Stimulated activated CD4-positive, alpha-beta T cell treated with anti-CD3 and anti-CD28 coated beads, Interleukin-1b, Interleukin-23, amount 100 ng/mL, for 24 hours (primary cell): ENCODE measurements at places on chromosomes 13 and 19.

- peak; percentile 18 for DNase-seq
These were observed 13.3 kb upstream of the CACNG6 start for GRCh38 chr19:53977991-53978731.

- DNase-seq, result no peak
These were observed 7.3 kb downstream of the FBXO27 start for GRCh38 chr19:39024875-39025641.

DNA sequence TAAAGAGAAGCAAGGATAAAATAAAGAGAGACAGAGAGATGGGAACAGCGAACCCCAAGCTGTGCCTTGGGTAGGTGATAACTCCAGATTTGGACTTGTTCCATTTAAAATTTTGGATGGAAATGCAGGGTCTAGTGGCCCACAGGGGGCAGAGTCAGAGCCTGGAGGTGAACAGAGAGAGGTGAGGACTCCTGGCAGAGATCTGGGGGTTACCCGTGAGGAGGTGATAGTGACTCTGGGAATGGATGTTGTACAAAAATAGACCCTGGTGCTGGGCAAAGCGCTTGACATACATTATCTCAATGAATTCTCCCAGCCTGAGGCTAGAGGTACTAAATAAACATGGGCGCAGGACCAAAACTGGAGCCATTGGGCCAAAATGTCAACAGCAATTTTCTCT, 14.3 kb upstream of the DHRS12 start:
- DNase-seq, result no peak

- DNase-seq, result no peak
These were observed 9.6 kb upstream of the CEACAM6 start for GRCh38 chr19:41745756-41746155.

GRCh38 chr19:1754636-1755466, 1.5 kb downstream of the ONECUT3 start:
- DNase-seq, result no peak

DNA sequence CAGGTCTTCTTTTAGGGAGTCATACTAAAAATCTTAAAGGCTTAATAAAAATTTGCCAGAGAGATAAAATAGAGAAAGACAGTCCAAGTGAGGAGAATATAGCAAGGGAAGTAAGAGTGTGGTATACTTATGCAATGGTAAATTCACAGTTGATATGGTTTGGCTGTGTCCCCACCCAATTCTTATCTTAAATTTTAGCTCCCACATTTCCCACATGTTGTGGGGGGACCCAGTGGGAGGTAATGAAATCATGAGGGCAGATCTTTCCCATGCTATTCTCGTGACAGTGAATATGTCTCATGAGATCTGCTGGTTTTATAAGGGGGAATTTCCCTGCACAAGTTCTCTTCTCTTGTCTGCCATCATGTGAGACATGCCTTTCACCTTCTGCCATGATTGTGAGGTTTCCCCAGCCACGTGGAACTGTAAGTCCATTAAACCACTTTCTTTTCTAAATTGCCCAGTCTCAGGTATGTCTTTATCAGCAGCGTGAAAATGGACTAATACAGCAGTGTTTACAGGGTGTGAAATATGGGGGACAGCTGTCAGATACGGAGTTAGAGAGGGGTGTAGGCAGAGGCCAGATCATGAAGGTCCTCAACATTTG, 115.4 kb downstream of the UGGT2 start:
- DNase-seq, result no peak

GRCh38 chr19:9941231-9941630, 4.9 kb upstream of the OLFM2 start:
- DNase-seq, result no peak

GRCh38 chr19:54275951-54276350, 5.0 kb downstream of the LILRB2 start:
- no peak for DNase-seq

DNA sequence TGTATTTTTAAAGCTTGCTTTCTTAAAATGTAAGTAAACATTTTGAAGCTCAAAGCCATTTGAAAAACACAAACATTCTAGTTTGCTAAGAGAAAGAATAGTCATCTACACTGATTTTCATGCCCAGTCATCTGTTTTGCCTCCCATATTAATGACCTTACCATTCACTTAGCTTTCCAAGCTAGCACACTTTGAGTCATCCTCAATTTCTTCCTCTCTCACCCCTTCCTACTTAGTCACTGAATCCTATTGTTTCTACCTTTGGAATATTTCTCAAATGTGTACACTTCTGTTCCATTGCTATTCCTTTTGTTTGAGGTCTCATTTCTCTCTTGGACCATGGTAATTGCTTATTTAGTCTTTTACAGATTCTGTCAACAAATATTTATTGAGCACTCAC, 7.3 kb upstream of the HS6ST3 start:
- DNase-seq, result no peak

GRCh38 chr13:46088821-46089562, 15.8 kb downstream of the CPB2 start:
- no peak for DNase-seq

GRCh38 chr19:49011194-49011593, 5.7 kb downstream of the LHB start:
- DNase-seq, result no peak

GRCh38 chr19:3061182-3062161, 823 bp downstream of the TLE5 start:
- no peak for DNase-seq

DNA sequence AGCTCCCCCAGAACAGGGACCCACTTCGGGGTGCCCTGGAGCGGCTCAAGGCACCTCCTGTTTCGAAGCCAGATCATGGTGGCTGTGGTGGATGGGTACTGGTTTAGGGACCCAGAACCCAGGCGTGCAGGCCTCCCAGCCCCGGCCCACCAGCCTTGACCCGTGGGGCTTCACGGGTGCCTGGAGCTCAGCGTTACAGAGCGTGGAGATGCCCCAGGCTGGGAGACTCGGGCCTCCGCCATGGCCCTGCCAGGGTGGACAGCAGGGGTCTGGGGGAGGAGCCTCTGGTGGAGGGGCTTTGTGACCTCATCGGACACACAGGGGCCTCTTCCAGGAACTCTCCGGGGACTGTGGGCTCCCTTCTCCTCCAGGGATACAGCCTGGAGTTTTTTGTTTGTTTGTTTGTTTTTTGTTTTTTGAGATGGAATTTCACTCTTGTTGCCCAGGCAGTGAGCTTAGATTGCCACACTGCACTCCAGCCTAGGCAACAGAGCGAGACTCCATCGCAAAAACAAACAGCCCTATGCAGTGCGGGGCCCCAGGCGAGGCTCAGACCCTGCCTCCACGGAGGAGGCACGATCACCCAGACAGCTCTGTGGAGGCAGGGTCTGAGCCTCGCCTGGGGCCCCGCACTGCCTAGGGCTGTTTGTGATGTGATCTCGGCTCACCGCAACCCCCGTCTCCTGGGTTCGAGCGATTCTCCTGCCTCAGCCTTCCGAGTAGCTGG, at the start of gene GARIN5B:
Gene GARIN5B (minus strand): TSS at position 271 of the 727 bp plus-strand sequence. CDS start 194 bp downstream, at position 77.
- no peak for DNase-seq

- no peak for DNase-seq
These were observed 690.8 kb upstream of the ARGLU1 start for GRCh38 chr13:107258599-107259187.

GRCh38 chr13:75639454-75639853, 3.3 kb downstream of the LMO7 start:
- no peak for DNase-seq

GRCh38 chr19:1658150-1659083, 6.0 kb upstream of the TCF3 start:
- no peak for DNase-seq

GRCh38 chr13:110359840-110360301, 52.8 kb downstream of the COL4A2 start:
- DNase-seq, result no peak

- DNase-seq, result no peak
These were observed 401.1 kb upstream of the SPRY2 start for GRCh38 chr13:80742033-80742432.

DNA sequence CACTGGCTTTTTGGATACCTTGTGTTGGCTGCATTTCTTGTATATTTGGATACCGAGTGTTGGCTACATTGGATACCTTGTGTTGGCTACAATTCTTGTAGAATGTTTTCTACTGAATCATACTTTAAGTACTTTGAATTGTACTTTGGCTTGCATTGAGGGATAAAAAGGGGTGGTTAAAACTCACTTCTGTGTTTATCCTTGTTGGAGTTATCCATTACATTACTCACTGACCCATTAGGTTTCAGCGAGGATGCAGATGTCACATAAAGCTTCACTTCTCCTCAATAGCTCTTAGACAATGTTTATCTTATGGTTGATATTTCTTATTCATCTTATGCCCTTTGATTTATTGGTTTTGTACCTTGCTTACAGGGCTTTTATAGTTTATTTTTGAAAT, 43.1 kb downstream of the PDS5B start:
- no peak for DNase-seq

DNA sequence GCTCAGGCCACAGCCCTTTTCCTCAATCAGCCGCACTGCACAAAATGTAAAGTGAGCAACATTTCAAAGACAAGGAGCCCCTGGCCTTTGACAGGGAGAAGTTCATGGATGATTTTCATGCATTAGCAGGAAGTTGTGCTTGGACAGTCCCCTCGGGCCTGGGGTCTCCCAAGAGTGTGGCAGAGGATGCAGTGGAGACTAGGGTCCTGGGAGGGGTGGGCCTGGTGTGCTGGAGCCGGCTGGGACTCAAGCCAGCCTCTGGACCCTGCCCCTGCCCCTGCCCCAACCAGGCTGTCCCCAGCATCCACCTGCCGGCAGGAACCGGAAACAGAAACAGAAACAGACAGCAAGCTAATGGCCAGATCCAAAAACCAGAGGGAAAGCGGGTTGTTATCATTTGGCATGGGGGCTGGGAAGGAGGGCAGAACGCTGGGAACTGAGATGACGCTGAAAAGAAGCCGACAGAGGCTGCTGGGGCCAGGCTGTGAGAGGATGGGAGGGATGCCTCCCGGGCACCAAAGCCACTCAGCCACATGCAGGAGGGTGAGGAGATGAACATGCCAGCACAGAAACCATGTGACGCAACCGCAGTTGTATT, 2.3 kb downstream of the GAS6 start:
- no peak for DNase-seq
